DMS79 treated with DMSO at 0.1 percent for 48 hours (cell line): ENCODE measurements at places on chromosomes 11 and 22.

DNA sequence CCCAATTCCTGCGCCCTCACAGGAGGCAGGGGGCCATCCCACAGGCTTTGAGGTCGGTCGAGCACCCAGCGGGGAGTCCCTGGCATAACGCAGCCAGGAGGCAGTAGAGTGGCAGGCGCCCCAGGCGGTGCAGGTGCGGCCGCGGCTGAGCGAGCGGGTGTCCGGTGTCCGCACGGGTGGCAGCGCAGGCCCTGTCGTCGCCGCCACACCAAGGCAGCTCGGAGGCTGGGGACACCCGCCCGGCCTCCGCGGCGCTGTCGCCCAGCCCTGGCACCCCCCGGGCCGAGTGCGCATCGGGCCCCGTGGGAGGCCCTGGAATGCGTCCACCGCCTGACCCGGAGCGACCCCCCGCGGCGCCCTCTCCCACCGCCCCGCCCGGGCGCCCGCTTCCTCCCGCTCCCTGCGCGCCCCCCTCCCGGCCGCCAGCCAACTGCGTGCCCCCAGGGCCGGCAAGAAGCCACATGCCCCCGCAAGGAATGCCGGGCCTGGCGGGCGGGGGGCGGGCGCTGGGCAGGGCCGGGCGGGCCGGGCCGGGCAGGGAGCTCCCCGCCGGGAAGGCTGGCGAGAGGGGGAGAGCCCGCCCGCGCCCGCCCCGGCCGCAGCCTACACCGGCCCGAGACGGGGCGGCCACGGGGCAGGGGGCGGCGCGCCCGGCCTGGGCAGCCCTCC, 33.9 kb downstream of the PRDM11 start:
- peak; percentile 59 for DNase-seq

DNA sequence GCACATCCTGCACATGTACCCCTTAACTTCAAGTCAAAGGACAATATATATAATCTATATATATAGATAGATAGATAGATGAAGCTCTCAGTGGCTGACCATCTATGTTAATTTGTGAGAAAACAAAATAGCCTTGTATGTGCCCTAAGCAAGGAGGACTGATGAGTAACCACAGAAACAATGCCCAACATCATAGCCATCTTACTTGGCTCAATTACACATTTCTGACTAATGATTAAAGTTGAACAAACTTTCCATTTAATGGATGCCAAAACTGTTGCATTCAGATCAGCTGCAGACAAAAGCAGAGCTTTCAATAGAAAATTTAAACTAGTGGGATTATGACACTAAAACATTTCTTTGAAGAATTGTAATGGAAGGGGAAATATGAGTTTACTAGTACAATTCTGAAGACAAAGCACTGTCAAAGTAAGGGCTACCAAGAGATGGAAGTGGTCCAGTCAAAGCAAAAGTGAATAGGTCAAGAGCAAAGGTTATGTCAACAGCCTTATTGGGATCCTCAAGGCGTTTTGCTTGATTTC, 1188.2 kb upstream of the RAG2 start:
- DNase-seq: no peak

- DNase-seq: no peak
Observed at GRCh38 chr11:46564459-46564858, 29.4 kb downstream of the AMBRA1 start.

DNA sequence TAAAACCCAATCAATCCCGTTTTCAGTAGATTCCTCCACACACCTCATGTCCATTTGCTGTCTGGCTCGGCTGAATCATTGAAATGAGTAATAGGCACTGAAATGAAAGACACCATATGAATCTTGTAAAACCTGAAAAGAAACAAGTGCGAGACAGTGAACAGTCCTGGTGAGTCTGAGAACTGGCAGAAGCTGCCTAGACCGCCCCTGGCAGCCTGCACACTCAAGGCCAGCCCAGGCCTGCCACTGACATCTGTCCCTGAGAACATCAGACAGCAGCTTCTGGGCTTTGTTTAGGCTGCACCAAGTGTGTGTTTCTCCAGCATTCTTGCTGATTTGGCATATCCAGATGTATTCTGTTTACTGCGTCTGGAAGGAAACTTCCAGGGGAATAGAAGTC, 44.8 kb downstream of the ENDOD1 start:
- peak; percentile 95 for DNase-seq

- DNase-seq: peak; percentile 99
Observed at GRCh38 chr11:22957786-22958185, 97.5 kb upstream of the CCDC179 start.

DNA sequence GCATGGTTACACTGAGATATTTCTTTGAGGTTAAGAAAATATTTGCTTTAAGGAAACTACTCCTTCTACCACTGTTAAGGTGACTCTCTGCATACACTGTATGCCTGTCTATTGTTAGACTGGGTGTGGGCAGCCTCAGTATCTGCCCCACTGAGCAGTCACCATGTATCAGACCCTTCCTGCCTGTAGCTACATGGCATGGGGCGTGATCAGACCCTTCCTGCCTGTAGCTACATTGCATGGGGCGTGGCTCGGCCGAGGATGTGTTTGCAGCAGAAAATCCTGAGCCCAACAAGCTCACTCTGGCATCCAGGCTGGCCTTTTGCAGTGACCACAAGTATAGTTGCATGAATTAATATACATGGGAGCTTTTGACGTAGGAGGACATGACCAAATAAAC, 669.4 kb downstream of the OPCML start:
- no peak for DNase-seq

DNA sequence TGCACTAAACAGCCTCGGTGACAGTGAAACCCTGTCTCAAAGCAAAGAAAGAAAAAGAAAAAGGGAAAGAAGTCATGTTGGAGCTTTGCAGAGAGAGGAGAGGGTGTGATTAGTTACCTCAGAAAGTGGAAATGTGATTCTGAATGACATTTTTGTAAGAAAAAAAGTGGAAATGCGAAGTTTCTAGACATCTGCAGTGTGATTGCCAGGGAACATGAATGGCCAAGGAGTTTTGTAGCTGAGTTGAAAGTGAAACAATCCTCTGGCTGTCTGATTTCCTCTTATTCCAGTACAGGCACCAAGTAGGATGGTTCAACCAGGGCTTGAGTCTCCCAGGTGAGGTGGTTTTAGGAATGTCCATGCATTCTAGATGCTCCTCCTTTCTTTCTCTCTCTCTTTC, 17.8 kb upstream of the SYVN1 start:
- no peak for DNase-seq

DNA sequence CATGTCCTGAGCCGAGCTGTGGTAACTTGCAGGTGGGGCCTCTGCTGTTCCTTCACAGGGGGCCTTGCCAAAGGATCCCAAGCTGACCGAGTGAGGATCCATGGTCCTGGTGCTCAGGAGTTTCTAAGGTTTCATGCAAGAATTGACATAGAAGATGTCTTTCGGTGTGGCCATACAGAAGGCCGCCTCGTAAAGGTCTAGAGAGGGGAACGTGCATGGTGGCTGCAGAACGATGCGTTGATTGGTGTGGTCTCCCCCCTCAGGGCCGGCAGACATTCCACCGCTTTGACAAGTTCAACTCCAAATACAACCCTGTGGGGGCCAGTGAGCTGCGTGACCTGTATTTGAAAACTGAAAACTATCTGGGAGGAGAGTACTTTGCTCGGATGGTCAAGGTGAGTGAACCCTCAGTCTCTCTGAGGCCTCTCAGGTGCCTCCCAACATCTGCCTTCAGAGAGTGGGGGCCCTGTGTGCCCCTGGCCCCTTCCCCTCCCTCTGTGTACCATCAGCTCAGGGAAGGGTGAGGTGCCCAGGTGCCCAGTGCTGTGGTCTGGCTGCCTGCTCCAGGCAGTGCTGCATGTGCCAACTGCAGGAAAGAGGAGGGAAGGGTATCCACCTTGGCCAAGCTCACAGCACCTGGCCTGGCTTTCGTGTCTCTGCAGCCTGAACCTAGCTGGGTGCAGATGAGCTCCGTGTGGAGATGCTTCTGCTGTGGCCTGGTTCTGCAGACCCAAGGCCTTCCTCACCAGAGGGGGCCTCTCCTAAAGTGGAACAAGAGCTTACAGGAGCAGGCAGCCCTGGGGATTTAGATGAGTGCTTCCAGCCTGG, 39.8 kb downstream of the AMPD3 start:
- DNase-seq: no peak

GRCh38 chr11:120603071-120603470, 91.5 kb downstream of the GRIK4 start:
- DNase-seq: no peak

GRCh38 chr22:17120281-17120680, 879 bp downstream of the TMEM121B start:
- DNase-seq: no peak

DNA sequence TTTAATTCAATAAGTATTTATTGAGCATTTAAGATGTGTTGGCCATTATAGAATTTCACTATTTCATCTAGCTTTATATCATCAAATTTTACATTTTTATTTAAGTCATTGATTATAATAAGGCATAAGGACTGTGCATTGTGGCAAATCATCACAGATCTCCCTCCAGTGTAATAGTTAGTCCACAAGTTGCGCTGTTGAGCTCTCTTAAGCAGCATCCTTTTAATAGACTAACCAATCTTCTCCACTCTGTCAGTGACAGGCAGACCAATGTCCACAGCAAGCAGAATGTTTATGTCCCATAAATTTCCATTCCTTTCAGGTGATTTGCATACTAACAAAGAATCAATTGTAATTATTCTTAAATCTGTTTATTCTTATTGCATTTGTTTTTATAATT, 595.3 kb upstream of the CCDC90B start:
- DNase-seq: no peak

GRCh38 chr11:121337740-121338272, 45.2 kb downstream of the SC5D start:
- DNase-seq: no peak

DNA sequence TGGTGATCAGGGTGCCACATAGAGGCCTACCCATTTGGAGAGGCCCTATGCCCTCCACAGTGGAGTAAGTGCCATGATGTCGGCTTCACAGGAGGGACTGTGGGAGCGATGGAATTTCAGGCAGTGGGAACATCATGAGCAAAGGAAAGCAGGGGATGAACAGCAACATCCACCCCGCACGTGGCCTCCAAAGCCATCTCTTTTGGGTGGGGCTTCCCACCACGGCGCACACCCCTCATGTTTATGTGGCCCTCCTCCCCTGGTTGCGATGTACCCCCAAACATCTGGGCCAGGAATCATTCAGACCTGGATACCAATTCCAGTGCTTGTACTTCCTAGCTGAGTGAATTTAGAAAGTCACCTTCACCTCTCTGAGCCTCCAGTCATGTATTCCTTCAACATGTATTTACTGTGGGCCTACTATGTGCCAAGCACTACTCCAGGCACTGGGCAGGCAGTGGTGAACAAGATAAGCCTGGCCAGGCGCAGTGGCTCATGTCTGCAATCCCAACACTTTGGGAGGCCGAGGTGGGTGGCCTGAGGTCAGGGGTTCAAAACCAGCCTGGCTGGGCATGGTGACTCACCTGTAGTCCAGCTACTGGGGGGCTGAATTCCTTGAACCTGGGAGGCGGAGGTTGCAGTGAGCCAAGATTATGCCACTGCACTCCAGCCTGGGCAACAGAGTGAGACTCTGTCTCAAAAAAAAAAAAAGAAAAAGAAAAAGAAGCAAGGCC, 1.8 kb upstream of the MAFF start:
- no peak for DNase-seq
